Smooth muscle cell of the brain vasculature (primary cell): ENCODE measurements at places on chromosomes 6 and 20.

- DNase-seq = no peak
These were observed 64.4 kb downstream of the FILIP1 start for GRCh38 chr6:75429061-75429703.

DNA sequence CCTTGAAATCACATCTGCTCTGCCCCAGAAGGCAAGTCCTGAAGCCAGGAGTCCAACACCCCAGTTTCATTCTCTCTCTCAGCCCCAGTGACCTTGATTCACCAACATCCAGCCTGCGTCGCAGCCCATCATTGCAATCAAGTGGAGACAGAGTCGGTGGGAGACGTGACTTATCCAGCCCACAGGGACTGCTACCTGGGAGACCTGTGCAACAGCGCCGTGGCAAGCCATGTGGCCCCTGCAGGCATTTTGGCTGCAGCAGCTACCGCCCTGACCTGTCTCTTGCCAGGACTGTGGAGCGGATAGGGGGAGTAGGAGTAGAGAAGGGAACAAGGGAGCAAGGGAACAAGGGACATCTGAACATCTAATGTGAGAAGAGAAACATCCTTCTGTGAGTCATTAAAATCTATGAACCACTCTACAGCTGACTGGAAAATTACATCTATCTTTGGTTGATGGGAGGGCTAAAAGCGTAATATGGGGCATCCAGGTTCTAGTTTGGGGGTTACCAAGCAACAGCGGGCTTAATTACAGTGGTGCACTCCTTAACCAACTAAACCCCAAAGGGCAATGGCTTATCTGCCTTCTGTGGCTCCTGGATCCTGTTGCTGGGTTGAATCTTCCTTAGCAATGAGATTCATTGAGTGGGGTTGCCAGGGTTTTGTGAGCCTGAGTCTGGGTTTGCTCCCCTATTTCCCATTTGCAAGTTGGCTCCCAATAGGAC, 2.5 kb downstream of the LY6G6D start:
- no peak for DNase-seq

DNA sequence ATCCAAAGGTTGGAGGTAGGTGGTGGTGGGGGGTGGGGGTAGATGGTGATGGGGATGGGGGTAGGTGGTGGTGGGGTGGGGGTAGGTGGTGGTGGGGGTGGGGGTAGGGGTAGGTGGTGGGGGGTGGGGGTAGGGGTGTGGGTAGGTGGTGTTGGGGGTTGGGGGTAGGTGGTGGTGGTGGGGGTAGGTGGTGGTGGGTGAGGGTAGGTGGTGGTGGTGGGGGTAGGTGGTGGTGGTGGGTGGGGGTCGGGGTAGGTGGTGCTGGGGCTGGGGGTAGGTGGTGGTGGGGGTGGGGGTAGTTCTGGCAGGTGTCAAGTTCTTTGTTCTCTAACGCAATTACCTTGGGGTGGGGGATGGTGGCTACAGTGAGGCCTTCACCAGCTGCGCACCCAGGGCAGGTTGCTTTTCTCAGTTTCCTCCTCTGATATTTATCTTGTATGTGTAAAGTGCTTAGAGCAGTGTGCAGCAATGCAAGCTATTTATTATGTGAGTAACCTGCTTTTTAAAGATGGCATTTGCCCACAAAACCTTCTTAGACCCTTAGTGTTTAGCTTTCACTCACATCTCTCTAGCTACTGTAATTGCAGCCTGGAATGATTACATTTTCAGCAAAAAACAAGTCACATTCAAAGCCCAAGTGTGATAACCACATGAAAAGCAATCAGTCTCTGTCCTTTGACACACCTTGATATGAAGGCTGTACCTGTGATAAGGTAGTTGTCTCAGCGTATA, 8.2 kb upstream of the CCDC167 start:
- DNase-seq = no peak

DNA sequence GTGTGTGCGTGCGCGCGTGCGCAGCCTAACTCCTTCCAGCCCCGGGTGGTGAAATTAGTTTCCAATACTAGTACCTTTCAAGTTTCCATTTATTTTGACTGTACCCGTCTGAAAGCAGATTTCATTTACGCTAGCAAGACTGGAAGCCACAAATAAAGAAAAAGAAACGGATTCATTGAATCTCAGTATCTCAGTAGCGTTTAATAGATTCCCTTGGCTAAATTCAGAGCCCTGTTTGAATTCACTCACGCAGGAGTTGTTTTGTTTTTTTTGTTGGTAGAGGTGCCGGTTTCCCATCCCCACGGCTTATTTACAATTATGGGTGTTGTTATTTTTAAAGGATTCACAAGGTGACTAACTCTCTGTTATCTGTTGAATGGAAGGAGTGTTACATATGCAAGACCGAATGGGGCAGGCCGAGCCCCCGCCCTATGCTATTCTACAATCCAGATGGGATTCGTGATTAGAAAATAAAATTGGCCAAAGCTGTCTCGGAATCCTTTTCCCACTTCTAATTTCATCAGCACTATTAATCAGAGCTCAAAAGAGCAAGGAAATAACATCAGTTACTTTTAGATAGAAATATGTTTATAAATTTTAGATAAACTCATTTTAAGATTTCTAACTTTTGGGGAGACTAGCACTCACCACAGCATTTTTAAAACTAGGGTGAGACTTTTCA, 2.3 kb upstream of the INSM1 start:
- no peak for DNase-seq

DNA sequence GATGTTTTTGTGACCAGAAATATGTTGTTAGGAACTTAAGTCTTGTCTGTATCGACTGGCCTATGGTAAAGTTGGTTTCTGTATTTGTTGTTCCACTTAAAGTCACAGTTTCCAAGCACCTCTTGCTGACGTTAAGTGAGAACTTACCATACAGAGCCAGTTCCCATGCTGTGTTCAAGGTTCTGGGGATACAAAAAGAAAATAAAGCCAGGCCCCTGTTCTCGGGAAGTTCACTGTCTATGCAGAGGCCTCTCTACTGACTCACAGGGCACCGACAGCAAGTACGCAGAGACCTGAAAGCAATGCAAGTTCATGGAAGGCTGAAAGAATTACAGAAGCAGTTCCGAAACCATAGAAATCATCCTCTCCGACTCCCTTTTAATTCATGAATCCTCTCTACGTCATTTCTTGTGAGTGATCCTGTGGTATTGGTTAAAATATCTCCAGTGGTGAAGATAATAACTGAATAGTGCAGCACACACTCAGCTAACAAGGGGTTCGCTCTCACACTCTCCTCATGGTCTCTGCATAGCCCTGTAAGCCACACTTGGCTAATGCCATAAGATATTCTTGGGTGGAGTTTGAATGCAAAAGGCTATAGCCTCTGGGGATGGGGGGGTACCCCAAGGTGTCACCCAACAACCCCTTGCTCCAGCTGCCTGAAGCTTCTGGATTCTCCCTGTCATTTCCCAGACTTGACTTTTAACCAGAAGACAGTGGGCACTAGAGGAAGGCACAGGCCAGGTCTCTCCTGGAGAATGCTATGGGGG, 91.2 kb upstream of the EXOC2 start:
- no peak for DNase-seq

- DNase-seq = no peak
These were observed 105.0 kb upstream of the HDDC2 start for GRCh38 chr6:125406741-125407140.

DNA sequence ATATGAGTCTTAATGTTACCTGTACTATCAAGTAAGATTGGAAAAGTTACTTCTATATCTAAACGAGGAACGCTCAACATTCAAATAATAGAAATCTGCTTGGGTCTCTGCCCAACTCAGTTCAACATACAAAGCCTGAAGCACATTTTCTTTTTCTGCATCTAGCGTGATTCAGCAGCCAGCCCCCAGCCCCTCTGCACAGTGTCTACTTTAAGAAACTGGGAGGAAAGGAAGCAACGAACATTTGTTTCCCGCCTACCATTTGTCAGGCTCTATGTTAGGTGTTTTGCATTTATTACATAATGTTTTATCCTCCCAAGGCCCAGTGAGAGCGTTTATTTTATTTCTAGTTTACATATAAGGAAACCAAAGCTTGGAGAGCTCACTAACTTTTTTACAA, 17.3 kb downstream of the PHACTR1 start:
- no peak for DNase-seq

GRCh38 chr20:41011551-41012067, 17.0 kb upstream of the TOP1 start:
- no peak for DNase-seq

DNA sequence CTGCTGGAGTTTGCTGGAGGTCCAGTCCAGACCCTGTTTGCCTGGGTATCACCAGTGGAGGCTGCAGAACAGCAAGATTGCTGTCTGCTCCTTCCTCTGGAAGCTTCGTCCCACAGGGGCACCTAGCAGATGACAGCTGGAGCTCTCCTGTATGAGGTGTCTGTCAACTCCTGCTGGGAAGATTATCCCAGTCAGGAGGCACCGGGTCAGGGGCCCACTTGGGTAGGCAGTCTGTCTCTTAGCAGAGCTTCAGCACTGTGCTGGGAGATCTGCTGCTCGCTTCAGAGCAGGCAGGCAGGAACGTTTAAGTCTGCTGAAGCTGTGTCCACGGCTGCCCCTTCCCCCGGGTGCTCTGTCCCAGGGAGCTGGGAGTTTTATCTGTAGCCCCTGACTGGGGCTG, 96.8 kb upstream of the SLC35F1 start:
- no peak for DNase-seq

- DNase-seq = no peak
These were observed 28.8 kb upstream of the HINT3 start for GRCh38 chr6:125927761-125928160.

GRCh38 chr6:139406577-139407343, 32.3 kb upstream of the CITED2 start:
- DNase-seq = no peak

DNA sequence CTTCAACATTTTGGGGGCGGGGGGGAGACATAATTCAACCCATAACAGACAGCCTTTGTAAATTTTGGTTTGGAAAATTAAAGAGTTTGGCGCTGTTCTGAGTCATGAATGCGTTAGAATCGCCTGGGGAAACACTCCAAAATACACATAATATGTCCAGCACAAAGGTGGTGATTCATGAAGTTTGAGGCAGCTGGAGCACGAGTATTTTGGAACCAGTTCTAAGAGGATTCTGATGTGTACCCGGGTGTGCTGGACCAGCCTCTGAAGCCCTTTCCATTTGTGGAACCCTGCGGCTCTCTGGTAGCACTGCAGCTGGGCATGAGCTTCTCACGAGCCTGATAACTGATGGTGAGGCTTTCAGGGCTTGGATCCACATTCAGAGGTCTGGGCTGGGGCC, 4.7 kb downstream of the GMPR start:
- DNase-seq = no peak

DNA sequence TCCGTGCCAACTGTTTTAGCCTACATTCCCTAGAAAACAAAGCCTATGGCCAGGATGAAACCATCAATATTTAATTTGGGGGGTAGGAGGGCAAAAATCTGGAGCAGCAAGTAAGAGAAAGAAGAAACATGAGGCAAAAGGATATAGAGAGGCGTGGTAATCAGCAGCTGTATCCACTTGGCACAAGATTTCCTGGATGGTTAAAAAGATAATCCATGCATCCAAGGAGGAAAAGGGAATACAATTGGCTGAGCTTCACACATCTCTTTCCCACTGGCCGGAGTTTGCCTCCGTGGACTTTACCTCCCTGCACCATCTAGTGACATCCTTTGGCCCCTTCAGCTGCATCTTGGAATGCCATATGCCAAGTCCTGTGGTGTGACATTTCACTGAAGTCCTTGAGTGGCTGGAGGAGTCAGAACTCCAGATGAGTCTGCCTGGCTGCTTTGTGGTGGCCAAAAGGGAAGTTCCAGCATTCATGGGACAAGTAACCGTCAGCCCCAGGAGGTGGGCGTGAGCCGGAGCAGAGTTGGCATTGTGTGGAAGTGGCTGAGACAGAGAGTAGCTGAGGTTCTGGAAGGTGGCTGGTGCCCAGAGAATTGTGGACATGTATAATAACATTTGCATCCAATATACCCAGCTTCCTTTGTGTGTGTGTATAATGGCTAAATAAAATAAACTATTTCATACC, 13.7 kb upstream of the TMX4 start:
- DNase-seq = no peak

GRCh38 chr6:74369556-74369993, 673.6 kb downstream of the CD109 start:
- DNase-seq = no peak

DNA sequence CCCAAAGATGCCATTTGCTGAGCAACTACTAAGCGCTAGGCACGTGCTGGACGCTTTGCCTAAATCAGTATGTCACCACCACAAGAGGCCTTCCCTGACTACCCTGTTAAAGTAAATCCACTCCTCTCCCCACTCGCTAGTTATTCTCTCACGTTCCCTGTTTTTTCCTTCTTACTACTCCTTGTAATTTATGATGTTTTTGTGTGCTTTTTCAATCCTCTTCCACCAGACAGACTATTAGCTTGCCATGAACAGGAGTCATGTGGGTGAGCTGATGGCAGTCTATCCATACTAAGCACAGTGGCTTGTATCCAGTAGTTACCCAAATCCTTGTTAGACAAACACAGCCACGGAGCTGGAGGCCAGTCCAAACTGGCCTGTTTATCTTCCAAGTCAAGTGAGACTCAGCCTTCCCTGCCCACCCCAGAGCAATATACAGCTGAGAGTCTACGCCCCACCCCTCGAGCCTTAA, 41.2 kb downstream of the C6orf132 start:
- DNase-seq = no peak

DNA sequence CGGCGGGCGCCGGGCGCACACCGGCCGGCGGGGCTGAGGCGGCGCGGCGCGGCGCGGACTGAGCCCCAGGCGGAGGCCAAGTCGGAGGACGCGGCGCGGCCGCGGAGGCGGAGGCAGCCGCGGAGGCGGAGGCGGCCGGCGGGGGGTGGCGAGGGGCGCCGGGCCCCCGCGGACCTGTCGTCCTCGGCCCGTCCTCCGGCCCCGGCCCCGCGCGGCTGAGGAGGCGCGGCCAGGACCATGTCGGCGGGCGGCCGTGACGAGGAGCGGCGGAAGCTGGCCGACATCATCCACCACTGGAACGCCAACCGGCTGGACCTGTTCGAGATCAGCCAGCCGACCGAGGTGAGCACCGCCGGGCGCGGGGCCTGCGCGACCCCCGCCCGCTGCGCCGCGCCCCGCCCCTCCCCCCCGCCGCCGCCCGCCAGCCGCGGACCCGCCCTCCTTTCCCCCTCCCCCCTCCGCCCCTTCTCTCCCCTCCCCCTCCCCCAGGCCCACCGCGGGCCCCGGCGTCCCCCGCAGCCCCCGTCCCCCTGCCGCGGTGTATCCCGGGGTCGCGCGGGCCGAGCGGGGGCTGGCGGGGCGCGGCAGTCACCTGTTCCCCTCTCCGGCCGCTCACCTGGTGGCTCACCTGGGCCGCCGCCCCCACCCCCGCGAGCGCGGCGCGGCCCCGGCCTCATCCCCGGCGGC, at the start of gene AFDN:
Gene AFDN (plus strand): TSS at position 16 of the 687 bp plus-strand sequence. CDS start 222 bp downstream, at position 238.
- no peak for DNase-seq

- DNase-seq = no peak
These were observed 345.2 kb downstream of the GJA1 start for GRCh38 chr6:121780325-121781321.
